Muscle of arm (tissue), 14 donors: ENCODE measurements at places on chromosomes 12 and 14. TPM values are rescaled to one million over a fixed set of nuclear protein-coding genes. Genes with fewer than 3 reads are reported as not detected.

The TAS2R14 gene
- polyA plus RNA-seq, result 2.4 TPM

The CLBA1 gene
- polyA plus RNA-seq, result 4.3 TPM

The DPY19L2 gene
- polyA plus RNA-seq, result 13.1 TPM

The BDKRB1 gene
- polyA plus RNA-seq, result 1.0 TPM

The SLC6A12 gene
- 0.65 TPM for polyA plus RNA-seq

The GUCY2C gene
- 7.1 TPM for polyA plus RNA-seq

The NINJ2 gene
- 5.0 TPM for polyA plus RNA-seq

The OR4E1 gene
- not detected for polyA plus RNA-seq

DNA sequence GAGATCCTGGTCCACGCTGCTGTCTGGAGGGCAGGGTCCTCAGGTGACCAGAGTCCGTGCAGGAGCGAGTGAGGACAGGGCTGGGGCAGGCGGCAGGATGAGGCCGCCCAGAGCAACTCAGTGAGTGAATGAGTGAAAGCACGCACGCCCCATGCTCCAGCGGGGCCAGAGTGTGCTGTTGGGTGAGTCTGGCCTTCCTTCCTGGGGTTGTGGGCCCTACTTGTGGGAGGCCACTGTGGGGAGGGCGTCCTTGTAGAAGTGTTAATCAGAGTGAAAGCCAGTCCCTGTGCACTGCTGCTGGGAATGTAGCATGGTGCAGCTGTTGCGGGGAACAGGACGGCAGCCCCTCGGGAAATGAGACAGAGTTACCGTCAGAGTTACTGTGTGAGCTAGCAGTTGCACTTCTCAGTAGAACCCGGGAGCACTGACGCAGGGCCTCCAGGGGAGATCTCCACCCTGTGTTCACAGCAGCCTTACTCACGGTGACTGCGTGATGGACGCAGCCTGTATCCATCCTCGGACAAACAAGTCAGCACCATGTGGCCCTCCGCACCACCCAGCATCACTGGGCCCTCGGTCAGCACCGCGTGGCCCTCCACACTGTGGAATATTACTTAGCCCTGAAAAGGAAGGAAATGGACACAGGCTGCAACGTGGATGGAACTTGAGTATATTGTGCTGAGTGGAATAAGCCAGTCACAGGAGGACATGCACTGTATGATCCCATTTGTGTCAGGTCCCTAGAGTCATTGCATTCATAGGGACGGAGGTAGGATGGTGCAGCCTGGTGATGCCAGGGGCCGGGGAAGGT, 22.1 kb downstream of the PACS2 start:
- no peak for DNase-seq

- DNase-seq, result peak; percentile 65
These were observed 18.7 kb upstream of the CTDSP2 start for GRCh38 chr12:57865084-57865751.

GRCh38 chr12:57522887-57523705, 472 bp downstream of the MBD6 start:
- DNase-seq, result peak; percentile 74

DNA sequence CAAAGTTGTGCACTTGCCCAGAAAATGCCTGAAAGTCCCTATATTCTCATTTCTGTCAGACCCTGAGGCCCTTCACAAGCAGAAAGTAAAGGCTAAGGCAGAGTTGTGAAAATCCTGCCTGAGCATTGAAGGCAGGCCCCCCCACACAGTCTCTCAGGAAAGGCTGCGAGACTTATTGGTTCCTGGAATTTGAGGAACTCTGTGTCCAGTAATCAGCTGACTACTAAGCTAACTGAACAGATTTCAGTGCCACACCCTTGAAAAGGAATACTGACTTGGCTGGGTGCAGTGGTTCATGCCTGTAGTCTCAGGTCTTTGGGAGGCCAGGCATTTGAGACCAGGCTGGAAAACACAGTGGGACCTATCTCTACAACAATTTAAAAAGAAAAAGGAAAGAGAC, 21.1 kb upstream of the PPP2R5E start:
- DNase-seq, result no peak

- no peak for DNase-seq
These were observed 1.9 kb downstream of the ADSS1 start for GRCh38 chr14:104725772-104726548.

- DNase-seq, result no peak
These were observed 82.9 kb downstream of the NEDD1 start for GRCh38 chr12:96989916-96990315.

DNA sequence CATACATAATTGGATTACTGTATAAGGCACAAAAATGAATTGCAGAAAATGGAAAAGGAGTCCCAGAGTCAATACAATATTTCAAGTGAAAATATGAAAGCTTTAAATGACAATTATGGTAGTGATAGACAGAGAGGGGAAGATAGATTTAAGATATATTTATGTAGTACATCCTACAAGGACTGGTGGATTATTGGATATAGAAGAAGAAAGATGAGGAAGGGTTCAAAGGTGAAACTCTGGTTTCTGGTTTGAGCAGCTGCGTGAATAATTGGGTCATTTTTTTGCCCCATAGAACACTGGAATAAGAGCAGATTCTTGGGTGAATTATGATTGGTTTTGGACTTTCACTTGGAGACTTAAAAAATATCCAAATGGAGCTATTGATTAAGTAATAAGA, 19.4 kb downstream of the PIK3C2G start:
- DNase-seq, result no peak

DNA sequence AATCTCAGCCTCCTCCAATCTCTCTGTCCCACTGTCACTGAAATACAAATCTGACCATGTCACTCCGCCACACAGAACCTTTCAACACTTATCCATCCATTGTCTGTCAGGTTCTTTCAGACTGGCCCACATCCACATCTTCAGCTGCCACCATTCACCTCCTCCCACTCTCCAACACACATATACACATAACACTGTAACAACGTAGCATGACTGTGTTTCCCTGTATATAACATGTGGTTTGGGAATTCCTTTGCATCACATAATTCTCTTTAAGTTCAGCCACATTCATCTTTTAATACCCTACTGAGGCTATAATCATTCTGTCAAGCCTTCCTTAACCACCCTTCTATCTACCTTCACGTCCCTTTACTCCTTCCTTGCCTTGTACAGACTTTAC, 99.2 kb downstream of the PPP2R5E start:
- DNase-seq, result no peak

DNA sequence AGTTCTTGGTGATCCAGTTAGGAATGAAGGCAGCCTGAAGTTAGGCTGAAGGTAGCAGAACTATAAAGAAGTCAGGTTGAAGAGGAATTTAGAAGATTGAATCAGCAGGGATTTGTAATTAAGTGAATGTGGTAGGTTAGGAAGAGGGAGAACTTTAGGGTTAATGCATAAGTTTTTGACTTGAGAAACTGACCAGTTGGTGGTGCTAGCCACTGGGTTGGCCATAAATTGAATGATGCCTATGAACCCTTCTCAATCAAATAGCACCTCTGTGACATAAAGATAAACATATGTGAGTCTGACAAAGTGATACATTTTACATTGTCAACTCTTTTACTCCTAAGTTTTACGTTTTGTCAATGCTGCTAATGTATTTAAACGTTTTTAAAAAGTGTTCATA, 290.6 kb upstream of the NAV3 start:
- DNase-seq, result no peak

DNA sequence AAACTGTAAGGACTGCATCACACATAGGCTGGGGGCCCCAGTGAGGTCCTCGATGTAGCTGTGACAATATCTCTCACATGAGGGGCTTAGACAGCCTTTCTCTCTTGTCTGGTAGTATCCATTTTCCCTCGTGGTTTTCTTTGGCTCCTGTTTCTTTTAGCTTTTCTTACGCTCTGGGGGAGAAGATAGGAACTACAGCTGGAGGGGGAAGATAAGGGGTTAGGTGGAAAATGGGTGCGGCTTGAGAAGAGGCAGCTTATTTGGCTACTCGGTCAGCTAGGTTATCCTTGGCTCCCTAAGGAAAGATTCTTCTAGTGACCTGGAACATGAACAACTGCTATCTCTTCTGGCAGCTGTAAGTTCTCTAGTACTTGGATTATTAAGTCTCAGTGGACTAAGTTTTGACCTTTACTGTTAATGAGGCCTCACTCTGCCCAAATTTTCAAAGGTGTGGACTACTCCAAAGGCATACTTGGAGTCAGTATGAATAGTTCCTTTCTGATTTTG, 28.7 kb upstream of the CPNE8 start:
- DNase-seq, result no peak

- DNase-seq, result no peak
These were observed 415.2 kb upstream of the OR4E1 start for GRCh38 chr14:22088614-22089342.

DNA sequence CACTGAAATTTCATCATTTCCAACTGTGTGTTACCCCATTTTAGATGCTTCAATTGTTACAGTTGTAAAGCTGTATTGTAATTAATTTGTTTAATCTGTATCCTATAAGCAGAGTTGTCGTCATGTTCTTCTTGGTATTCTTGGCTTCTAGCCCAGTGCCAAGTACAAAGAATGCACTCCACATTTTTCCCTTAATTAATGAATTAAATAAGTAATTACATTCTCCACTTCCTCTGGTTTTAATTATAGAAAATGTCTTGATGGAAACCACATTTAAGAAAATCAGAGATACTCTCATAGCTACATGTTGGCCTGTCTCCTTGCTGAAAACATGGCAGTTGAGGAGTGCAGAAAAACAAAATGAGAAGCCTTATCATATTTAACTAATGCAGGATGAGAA, 746 bp downstream of the DNAI7 start:
- DNase-seq, result peak; percentile 12

DNA sequence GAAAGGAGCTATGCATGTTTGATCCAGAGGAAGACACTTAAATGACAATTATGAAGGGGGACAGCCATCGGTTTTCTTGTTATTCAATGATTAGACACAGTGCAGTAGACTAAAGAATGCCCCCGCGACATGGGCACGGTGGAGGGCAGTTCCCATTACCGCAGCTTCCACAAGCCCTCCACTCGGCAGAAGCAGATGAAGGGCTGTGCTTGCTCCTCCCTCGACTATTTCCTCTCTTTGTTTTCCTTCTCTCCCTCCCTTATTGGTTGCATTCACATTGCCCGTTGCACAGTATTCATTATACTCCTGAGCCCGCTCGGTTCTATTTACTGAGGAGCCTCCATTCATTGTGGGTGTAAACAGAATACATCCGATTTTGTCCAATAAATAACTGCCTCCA, 138.8 kb upstream of the RASSF8 start:
- DNase-seq, result no peak

GRCh38 chr12:66533767-66534166, 145.1 kb downstream of the GRIP1 start:
- no peak for DNase-seq
